ENCODE measurements at places on chromosomes 5 and 9.

GRCh38 chr9:136674786-136675349 lies 12.2 kb downstream of the EGFL7 start:
- no peak for DNase-seq

GRCh38 chr5:122368510-122369251 lies 56.6 kb downstream of the SNCAIP start:
- DNase-seq: no peak

- no peak for DNase-seq
Measured at GRCh38 chr5:89346573-89346972, 463.6 kb upstream of the MEF2C start.

- peak; percentile 21 for DNase-seq
Measured at GRCh38 chr5:73464016-73464745, 15.6 kb upstream of the FOXD1 start.

- DNase-seq: peak; percentile 37
Measured at GRCh38 chr5:163880302-163880701, 374.9 kb downstream of the MAT2B start.

DNA sequence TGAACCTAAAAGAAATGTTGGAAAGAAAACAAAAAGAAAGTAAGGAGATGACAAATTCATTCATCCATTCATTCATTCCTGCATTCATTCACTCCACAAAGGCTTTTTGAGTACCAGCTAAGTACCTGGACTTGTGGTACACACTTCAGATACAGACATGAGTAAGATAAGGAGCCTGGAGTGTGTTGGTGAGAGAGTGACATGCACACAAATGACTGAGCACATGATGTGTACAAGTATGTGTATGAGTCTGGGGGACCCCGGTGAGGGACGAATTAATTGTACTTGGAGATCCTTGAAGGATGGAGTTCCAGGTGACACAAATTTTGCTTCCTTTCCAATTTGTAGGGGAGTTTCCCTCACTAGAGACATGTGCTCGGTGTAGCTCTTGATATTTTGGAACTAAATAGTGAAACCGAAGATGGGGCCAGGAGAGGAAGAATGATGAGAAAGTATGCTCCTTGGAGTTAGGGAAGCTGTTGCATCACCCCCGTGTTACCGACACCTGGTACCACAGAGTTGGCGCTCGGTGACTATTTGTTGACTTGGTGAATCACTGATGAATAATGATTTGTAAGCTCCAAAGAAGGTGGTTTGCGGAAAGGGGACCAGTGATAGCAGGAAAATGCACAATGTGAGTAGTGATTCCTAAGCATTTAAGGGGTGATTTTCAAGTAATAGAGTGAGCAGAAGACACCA lies 509.8 kb downstream of the CCDC171 start:
- DNase-seq: peak; percentile 96

All from M059J (cell line).